ENCODE measurements at places on chromosomes 6 and 20.

GRCh38 chr20:15977026-15977425, 596.2 kb downstream of the KIF16B start:
- no peak for DNase-seq

DNA sequence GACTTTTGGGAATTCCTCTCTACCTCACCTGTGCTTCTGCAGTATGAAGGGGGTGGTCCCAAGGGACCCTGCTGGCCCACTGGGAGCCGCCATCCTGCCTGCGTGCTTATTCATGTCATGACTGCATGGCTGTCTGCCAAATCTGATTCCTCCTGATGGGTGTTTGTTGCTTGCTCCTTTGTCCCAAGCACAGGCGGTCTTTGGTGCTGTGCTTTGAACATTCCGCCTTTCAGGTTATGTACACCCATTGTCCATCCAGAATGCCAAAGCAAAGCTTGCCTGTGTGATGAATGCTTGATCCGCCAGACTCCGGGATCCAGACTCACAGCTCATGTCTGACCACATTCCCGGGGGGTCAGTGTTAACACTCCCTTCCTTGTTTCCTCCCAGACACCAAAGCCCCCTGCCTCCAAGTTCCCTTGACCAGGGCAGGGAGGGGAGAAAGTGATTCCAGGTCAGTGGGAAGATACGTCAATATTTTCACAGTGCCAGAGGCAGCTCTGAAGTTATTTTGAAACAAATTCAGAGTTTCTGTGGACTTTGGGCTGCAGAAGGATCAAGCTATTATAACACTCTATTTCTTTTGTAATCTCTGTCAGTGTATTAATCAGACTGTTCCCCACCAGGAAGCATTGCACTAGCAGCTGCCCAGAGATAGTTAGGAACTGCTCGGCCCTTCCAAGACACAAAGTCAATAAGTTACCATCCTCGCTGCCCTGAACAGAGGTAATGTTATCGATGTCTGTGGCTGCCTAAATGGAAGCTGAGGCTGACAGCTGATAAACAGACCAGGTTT, 9.5 kb downstream of the DAAM2 start:
- no peak for DNase-seq

- DNase-seq = no peak
Measured at GRCh38 chr6:15426395-15426794, 180.5 kb downstream of the JARID2 start.

- DNase-seq = no peak
Measured at GRCh38 chr20:62970307-62971210, 18.1 kb downstream of the SLC17A9 start.

- DNase-seq = no peak
Measured at GRCh38 chr6:143513410-143513809, 1.9 kb upstream of the FUCA2 start.

- no peak for DNase-seq
Measured at GRCh38 chr6:108868647-108869046, 20.4 kb downstream of the ARMC2 start.

GRCh38 chr6:146709036-146709622, 110.4 kb downstream of the ADGB start:
- no peak for DNase-seq

- peak; percentile 7 for DNase-seq
Measured at GRCh38 chr6:39887692-39888450, 46.4 kb downstream of the MOCS1 start.

- DNase-seq = no peak
Measured at GRCh38 chr6:3549314-3549940, 92.6 kb upstream of the SLC22A23 start.

GRCh38 chr6:131688286-131688685, 12.9 kb downstream of the OR2A4 start:
- no peak for DNase-seq

GRCh38 chr6:9783567-9783966, 631.3 kb downstream of the TFAP2A start:
- DNase-seq = no peak

GRCh38 chr6:25259756-25260155, 19.4 kb upstream of the CARMIL1 start:
- DNase-seq = no peak

DNA sequence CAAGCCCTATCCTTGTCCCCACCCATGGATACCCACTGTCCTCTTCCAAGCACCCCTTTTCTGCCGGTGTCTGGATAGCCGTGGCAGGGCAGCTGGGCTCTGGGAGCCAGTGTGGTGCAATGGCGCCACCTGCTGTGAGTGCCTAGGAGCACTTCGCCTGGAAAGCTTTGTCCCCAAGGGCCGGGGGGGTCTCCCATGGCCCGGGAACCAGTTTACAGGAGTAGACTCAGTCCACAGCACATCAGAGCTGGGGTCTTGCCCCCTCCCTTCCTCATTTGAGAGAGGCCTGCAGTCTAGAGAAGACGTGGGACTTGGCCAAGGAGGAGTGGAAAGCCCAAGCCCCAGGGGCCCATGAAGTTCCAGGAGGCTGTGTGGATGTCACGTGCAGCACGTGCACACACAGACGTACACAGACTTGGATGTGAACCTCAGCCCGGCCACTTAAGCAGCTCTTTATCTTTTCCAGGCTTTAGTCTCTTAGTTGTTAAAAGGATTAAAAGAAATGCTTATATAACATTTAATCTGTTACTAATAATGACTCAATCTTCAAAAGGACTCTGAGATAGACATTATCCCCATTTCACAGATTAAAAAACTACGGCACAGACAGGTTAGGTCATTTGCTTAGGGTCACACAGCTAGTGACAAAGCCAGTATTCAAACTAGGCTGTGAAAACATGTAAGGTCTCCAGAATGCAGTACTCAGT, 40.9 kb upstream of the CDH22 start:
- DNase-seq = no peak

DNA sequence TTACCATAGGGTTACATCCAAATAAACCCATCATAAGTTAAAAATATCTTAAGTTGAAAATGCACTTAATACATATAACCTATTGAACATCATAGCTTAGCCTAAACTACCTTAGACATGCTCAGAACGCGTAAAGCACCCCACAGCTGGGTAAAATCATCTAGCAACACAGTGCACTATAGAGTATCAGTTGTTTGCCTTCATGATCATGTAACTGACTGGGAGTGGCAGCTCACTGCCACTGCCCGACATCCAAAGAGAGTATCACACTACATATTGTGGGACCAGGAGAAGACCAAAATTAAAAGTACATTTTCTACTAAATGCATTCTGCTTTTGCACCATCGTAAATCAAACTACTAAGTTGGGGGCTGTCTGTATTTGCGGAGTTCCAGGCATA, 31.7 kb downstream of the THEMIS start:
- no peak for DNase-seq

GRCh38 chr6:6148192-6148815, 141.6 kb upstream of the NRN1 start:
- no peak for DNase-seq

DNA sequence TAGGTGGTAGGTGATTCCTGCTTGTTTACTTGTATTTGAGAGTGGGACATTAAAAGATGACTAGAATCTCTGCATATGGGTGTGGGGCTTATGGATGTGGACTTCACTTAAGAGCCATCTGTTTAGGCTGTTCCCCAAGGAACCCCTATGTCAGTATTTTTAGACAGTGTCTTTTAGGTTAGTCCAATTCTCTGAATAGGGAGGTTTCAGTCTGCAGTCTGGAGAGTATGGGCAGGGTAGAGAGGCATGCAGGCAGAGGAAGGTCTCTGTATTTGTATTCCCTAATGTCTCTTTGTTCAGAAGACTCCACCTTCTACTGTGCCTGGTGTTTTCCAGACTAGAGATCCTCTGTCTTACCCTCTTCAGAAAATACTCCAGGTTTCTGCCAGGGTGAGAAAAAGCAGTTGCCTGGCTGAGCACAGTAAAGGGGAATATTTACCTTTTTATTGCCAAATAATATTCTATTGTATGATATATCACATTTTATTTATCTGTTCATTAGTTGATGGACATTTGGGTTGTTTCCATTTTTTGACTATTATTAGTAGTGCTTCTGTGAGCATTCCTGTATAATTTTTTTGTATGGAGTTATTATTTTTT, 19.1 kb downstream of the SLX4IP start:
- no peak for DNase-seq

DNA sequence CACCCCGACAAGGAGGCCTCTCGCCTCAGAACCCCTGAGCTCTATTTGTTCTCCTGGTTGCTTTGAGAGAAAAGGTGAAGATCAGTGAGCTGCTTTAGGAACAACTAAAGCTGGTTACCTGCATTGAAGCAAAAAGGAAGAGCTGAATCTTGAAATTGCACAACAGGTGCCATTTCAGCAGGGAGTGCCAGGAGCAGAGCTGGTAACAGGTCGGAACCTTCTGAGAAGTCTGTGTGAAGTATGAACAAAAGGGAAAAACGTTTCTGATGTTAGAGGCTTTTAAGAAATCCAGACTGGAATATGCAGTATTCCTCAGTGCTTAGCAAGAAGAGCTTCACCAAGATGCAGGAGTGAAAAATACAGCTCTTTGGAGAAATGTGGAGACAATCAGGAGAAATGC, 164.0 kb downstream of the TMEM242 start:
- no peak for DNase-seq

DNA sequence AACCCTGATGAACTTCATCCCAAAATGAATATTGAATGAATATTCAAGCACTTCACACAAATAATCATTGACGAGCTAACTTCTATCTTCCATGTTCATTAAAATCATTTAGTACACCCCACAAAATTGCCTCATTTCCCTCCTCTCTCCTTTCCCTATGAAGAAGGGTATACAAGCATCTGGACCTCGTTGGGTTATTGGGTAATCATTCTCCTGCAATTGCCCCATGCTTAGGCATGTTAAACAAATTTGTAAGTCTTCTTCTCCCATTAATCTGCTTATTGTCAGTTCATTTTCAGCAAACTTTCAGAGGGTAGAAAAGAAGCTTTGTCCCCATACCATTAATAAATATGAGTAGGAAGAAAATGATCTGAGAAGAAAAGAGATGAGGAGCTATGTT, 27.6 kb downstream of the PRKN start:
- DNase-seq = peak; percentile 3

GRCh38 chr20:19968028-19968427, 49.1 kb upstream of the NAA20 start:
- DNase-seq = no peak

- DNase-seq = no peak
Measured at GRCh38 chr20:10488534-10488933, 53.4 kb downstream of the SLX4IP start.

DNA sequence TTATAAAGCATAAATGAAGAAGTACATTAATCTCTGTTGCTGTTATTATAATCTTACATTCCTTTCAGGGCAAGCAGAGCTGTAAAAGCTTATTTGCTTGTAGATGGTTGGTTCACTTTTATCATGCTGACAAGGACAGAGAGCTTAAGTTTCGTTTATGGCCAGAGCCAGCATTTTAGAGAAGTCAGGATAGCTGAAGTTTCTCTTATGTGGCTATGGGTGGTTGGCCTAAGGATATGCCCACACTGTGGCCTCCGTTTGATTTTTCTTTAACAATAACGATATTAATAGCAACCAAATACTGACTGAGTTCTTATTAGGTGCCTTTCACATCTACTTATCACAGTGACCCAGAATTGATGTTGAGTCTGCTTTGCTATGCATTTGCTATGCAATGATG, 78.5 kb downstream of the FARS2 start:
- no peak for DNase-seq

DNA sequence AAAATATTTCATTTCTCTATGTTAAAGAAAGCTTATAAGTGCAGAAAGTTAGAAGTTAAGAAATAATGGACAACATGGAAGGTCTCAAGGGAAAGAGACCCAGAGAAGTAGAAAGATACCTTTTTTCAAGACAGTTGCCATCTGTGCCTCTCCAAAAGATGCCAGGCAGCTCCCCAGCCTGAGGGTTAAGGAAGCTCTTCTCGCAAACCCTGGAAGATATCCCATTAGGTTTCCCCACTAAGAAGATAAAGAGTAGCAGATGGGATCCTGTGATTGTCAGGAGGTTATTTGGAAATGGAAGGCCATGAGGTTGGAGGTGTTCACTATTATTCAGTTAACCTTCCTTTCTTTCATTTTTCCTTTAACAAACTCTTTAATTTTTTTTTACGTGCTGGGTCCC, 110.1 kb upstream of the SIM1 start:
- no peak for DNase-seq

DNA sequence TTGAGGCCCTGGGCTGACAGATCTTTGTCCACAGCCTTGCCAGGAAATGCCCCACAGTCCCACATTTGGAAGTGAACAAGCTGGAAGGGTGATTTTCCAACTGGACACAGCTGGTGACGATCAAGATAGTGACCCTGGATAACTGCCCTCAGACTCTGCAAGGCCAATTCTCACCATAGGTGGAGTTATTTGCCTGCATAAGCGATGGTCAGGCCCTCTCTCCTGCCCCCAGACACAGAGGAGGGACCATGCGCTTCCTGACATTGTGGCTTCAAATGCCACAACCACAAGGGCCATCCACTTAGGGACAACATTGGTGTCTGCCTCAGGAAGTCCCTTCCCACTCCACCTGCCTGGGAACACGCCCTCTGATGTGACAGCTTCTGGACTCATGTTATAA, 96.0 kb downstream of the JPH2 start:
- no peak for DNase-seq

- no peak for DNase-seq
Measured at GRCh38 chr20:25281541-25281991, 33.7 kb downstream of the PYGB start.

DNA sequence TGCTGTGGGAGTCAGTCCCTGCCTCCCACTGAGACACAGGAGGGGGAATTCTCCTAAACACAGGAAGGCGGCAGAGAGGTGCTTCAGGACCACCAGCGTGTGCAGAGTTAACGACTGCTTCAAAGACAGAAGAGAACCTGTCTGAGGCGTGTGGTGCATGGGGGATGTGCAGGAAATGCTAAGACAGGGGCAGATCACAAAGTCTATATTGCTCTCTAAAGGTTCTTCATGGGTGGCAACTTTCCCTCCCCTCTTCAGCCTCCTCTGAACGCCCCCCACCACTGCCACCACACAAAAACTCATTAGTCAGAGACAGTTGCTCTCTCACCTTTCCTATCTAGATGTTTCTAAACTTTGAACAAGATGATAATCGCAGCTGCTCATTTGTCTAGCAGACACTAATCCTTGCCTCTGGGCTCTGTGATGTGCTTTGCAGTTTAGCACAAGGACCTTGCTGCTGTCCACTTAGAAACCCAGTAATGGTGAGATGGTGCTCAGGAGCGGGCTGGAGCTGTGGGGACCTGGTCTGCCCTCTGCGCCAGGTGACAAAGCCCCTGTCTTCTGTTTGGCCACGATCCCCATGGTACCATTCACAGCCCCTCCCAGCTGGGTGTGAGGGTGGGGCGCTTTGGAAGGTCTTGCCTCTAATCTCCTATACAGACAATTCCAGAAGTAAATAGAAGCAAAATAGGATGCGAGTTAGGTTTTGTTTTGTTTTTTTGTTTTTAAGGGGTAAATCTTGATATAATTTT, 219.6 kb downstream of the NRN1 start:
- DNase-seq = no peak

- DNase-seq = no peak
Measured at GRCh38 chr6:31379850-31380249, 22.9 kb upstream of the HLA-B start.

GRCh38 chr6:34934516-34934915, 45.5 kb downstream of the ANKS1A start:
- peak; percentile 64 for DNase-seq

- no peak for DNase-seq
Measured at GRCh38 chr20:17888044-17888443, 80.5 kb downstream of the SNX5 start.

Measured in fibroblast of skin of left biceps (primary cell).